Activated naive CD8-positive, alpha-beta T cell treated with anti-CD3 and anti-CD28 coated beads, Interleukin-2, amount 10 ng/mL, durations not matched to agents 7 days and 5 days (primary cell): ENCODE measurements at places on chromosomes 2 and 18. TPM values are rescaled to one million over a fixed set of nuclear protein-coding genes. Genes with fewer than 3 reads are reported as not detected.
A peak's percentile ranks its signal among the peaks of the same experiment; 100 is the strongest.

- no peak for DNase-seq
- H3K36me3 ChIP-seq, result no peaks in the 10 kb centered on the region
- H3K4me3 ChIP-seq, result no peak overlapping the region
- H3K4me1 ChIP-seq, result no peaks in the 10 kb centered on the region
- no peak overlapping the region for H3K27ac ChIP-seq
Measured at GRCh38 chr2:3940661-3941060, 237.3 kb downstream of the DCDC2C start.

GRCh38 chr18:52992041-52992440 is 652.0 kb downstream of the DCC start:
- no peaks in the 10 kb centered on the region for H3K36me3 ChIP-seq
- no peaks in the 10 kb centered on the region for H3K27me3 ChIP-seq
- no peaks in the 10 kb centered on the region for H3K4me1 ChIP-seq
- no peak for DNase-seq
- H3K4me3 ChIP-seq, result no peak overlapping the region

DNA sequence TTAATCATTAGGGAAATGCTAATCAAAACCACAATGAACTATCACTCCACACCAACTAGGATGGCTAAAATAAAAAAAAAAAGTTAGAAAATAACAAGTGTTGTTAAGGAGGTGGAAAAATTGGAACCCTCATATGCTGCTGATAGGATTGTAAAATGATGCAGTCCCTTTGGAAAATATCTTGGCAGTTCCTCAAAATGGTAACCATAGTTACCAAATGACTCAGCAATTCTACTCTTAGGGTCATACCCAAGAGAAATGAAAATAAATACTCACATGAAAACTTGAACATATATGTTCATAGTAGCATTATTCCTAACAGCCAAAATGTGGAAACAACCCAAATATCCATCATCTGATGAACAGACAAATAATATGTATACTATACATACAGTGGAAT is 15.7 kb upstream of the ACVR2A start:
- no peaks in the 10 kb centered on the region for H3K36me3 ChIP-seq
- H3K4me3 ChIP-seq, result no peak overlapping the region
- no peak for DNase-seq

DNA sequence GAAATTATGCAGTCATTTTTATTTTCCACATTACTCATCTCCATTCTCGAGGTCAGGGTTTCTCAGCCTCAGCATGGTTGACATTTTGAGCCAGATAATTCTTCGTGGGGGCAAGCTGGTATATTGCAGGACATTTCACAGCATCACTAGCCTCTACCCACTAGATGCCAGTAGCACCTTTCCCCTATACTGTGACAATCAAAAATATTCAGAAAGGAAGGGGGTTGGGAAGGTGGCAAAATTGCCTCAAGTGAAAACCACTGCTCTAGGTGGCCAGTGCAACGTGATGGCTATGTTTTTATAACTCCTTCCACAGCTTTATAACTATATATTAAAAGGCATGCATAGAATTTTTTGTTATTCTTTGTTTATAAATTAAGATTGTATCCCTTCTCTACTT is 294.5 kb downstream of the CNTNAP5 start:
- no peaks in the 10 kb centered on the region for H3K36me3 ChIP-seq
- DNase-seq, result no peak
- no peaks in the 10 kb centered on the region for H3K4me1 ChIP-seq
- no peak overlapping the region for H3K4me3 ChIP-seq
- H3K27me3 ChIP-seq, result no peaks in the 10 kb centered on the region

DNA sequence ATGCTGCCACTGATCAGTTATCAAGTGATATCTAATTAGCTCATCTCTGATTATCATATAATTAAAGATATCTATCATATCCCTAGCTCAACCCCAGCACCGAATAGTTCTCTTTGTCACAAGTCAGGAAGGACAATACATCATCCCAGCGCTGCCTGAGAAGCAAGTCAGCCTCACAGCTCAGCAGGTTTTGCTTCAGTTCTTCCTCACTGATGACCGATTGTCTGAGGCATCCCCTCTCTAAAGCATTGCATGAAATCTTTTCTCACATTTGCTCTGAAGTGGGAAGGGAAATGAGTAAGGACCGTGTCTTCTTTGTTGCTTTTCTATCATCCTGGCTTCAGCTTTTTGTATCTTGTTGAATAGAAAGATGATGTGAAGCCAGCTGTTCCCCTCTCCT is 247.9 kb downstream of the CMPK2 start:
- H3K27ac ChIP-seq, result no peak overlapping the region
- H3K4me1 ChIP-seq, result no peaks in the 10 kb centered on the region
- no peaks in the 10 kb centered on the region for H3K27me3 ChIP-seq
- no peaks in the 10 kb centered on the region for H3K36me3 ChIP-seq
- no peak overlapping the region for H3K4me3 ChIP-seq
- DNase-seq, result no peak

The SLC5A7 gene
- total RNA-seq, result not detected

The PIEZO2 gene
- not detected for total RNA-seq

DNA sequence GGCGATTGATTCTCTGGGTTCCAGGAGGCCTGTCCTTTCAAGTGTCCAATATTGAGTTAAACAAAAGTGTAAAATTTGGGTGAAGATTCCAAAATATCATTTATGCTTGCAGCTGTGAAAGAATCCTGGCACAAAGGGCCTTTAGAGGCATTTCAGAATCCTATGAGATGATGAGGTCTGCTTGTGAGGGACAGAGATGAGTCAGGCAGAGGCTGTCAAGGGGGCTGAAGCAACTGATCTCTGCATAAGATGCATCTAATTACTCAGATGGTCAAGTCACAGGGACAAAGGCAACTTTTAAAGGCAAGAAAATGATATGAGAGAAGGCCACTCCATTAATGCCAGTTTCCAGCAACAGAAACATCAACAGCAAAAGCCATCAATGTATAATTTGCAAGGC is 78.8 kb downstream of the FHOD3 start:
- H3K36me3 ChIP-seq, result no peaks in the 10 kb centered on the region
- DNase-seq, result no peak
- H3K4me3 ChIP-seq, result no peak overlapping the region
- no peak overlapping the region for H3K27ac ChIP-seq

DNA sequence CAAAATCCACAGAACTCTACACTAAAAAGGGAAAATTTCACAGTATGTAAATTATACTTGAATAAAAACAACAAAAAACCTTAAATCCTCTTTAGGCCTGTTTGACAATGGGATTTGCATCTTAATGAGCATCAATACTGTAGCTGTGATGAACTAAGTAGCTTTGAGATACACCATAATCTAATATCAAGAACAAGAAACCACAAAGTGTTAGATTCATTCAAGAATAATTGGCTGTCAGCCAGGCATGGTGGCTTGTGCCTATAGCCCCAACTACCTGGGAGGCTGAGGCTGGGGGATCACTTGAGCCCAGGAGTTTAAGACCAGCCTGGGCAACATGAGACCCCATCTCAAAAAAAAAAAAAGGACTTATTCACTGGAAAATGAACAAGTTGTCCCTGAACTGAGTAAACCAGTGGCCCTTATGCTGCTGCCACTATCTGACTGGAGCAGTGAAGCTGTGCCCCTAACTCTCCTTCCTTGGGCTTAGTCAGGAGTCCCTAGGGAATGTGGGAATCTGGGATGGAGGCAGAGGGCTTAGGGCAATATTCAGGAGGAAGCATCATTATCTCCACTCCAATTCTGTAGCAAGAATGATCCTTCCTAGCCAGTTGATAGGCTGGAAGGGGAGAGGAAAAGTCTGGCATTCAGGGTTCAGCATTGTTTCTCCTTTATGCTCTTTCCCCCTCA is 88.5 kb downstream of the PRKCE start:
- H3K4me3 ChIP-seq, result no peak overlapping the region
- H3K27ac ChIP-seq, result no peak overlapping the region
- DNase-seq, result no peak
- H3K36me3 ChIP-seq, result no peaks in the 10 kb centered on the region
- no peaks in the 10 kb centered on the region for H3K27me3 ChIP-seq
- H3K4me1 ChIP-seq, result no peaks in the 10 kb centered on the region

DNA sequence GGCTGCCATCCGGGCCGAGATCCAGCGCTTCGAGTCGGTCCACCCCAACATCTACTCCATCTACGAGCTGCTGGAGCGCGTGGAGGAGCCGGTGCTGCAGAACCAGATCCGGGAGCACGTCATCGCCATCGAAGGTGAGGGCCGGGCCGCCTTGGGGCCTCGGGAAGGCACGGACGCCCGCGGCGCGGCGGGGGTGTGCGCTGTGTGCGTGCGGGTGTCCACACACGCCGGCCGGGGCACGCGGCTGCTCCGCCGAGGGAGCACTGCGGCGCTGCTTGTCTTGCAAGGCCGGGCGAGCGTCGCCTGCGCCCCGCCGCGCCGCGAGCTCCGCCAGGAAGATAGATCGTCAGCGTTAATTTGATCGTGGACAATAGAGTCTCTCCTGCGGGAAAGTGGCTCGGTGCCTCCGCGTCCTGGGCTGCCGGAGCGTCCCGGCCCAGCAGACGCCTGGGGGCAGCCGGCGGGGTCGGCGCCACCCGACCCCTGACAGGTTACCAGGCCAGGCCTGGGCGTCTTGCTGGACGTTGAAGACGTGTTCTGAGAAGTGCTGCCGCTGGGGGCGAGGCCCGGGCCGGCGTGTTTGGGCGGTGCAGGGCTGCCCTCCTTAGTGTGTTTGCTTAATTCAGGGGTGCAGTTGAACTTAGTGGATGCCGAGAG is 1.0 kb downstream of the AGAP1 start:
- H3K27me3 ChIP-seq, result peaks cover 64% of the 10 kb centered on the region
- peaks cover 1% of the 10 kb centered on the region for H3K36me3 ChIP-seq
- peak overlapping the region; percentile 61 for H3K4me3 ChIP-seq

DNA sequence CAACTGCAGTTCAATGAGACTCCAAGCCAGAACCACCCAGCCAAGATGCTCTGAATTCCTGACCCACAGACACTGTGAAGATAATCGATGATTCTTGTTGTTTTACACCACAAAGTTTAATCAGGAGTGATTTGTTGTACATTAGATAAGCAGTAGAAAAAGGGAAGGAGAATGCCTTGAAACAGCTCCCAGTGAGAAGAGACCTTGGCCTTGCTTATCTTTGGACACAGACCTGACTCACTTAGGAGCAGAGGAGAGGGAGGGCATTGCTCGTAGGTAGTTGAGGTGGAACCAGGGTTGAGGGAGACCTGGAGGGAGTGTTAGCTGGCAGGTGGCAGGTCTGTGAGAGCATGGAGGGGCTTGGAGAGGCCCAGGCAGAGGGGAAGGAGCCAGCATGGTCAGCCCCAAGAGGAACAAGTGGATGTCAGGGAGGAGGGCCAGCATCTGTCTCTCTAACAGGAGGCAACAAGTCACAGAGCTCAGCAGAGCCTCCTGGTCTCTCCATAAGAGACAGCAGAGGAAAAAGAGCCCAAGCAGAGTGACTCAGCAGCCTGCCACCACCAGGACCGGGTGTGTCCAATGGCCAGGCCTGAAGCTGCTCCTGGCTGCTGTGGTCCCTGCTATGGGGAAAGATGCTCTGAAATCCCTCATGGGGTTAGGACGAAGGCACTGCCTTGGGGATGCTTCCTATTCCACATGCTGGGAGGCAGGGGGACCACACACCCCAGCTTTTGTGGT is 161.6 kb upstream of the CAPN13 start:
- H3K27ac ChIP-seq, result no peak overlapping the region
- no peaks in the 10 kb centered on the region for H3K36me3 ChIP-seq
- no peaks in the 10 kb centered on the region for H3K27me3 ChIP-seq
- H3K4me1 ChIP-seq, result no peaks in the 10 kb centered on the region
